ENCODE measurements at places on chromosomes 12 and 14.

DNA sequence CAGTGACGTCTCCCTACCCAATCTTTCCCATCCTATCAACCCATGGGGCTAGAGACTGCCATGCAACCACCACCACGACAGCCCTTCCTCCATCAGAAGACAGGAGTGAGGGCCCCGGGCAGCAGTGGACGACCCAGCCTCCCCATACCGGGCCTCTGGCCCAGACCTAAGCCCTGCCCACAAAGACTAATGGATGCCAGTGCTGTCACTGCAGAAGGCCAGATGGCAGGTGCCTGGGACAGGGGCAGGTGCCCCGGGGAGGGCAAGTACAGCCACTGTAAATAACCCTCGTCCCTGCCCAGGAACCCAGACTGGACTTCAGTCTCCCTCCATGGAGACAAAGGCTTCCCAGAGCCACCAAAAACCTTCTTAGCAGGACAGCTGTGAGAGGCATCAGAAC is 20.3 kb upstream of the HSPB8 start:
- DNase-seq: no peak

DNA sequence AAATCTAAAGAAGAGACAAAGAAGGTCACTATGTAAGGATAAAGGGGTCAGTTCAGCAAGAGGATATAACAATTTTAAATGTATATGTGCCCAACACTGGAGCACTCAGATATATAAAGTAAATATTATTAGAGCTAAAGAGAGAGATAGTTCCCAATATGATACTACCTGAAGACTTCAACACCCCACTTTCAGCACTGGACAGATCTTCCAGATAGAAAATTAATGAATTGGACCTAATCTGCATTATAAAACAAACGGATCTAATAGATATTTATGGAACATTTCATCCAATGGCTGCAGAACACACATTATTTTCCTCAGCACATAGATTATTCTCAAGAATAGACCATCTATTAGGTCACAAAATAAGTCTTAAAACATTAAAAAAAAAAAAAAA is 24.1 kb upstream of the SRGAP1 start:
- DNase-seq: no peak

- DNase-seq: no peak
These were observed 5.8 kb upstream of the C1RL start for GRCh38 chr12:7114851-7115250.

DNA sequence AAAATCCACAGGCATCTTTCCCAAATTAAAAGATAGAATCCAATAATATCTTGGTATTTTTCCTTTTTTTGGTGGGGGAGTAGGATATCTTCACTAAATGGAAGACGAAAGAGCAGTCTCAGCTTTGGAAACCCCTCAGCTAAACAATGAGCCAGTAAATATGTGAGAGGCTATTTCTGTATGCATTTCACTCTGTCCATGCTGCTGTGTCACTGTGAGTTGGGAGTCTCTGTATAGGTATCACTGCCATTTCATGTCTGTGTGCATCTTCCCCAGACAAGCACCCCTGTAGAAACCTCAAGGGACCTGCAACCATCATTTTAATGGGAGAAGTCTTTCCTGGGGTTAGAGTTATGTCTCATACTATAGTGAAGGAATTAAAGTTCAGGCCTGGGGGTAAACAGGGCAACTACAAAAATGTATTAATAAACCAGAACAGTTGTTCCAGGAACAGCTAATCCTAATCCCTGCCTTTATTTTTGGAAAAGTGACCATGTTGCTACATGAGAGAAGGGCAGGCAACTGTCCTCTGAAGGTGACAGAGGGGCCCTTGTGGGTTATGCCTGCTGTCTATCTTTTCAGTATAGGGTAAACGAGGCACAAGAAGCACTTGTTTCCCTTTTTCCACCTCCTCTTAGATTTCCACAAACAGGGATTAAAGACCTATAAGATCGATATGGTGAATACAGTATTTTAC is 11.3 kb upstream of the STAC3 start:
- no peak for DNase-seq

GRCh38 chr14:52641745-52642144 is 53.6 kb downstream of the ERO1A start:
- DNase-seq: no peak

GRCh38 chr12:60393093-60393492 is 797.3 kb downstream of the SLC16A7 start:
- no peak for DNase-seq
